ENCODE measurements at places on chromosomes 16 and 17. TPM values are rescaled to one million over a fixed set of nuclear protein-coding genes. Genes with fewer than 3 reads are reported as not detected.

DNA sequence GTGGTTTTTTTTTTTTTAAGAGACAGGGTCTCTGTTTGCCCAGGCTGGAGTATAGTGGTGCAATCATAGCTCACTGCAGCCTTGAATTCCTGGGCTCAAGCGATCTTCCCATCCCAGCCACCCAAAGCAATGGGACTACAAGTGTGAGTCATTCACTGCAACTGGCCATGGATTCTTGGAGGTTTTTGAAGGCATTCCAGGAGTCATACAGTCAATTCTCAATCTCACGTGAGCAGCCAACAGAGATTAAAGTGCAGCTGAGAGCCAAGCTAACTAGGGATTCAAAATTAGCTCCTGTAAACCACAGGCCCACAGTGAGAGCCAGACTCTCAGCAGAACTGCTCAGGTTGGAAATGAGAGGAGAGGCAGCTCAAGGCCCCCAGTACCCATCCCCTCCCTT lies 30.2 kb downstream of the XPO6 start:
- peaks cover 15% of the 10 kb centered on the region for H3K36me3 ChIP-seq
- DNase-seq, result no peak
- peaks cover 64% of the 10 kb centered on the region for H3K4me1 ChIP-seq
- H3K27me3 ChIP-seq, result peaks cover 2% of the 10 kb centered on the region
- peak overlapping the region; percentile 81 for H3K27ac ChIP-seq

DNA sequence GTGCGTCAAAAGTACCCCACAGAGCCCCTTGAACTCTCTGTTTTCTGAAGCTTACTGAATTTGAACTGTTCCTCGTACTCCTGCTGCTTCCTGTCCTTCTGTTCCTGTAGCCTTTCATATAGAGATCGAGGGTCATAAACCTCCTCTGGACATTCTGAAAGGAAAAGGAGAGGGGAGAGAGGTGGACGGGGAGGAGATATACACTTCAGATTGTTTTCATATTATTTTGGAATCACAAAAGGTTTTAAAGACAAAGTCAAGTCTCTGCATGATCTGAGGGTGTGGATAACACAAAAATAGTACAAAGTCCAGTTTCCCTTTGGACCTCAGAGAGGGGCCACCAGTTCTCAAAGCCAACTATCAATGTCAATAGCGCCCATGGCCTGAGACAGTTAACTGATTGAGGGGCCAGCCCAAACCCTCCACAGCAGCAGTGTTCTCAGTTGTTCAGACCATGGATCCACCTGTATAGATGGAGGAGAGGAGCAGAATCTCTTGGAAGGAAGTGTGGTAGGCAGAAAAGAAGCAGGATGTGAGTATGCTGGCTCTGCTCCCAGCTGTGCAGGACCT lies 13.0 kb downstream of the PSME3IP1 start:
- no peak overlapping the region for H3K27ac ChIP-seq
- peaks cover 4% of the 10 kb centered on the region for H3K4me1 ChIP-seq
- peaks cover 17% of the 10 kb centered on the region for H3K36me3 ChIP-seq
- no peaks in the 10 kb centered on the region for H3K27me3 ChIP-seq
- no peak for DNase-seq

- H3K27me3 ChIP-seq, result no peaks in the 10 kb centered on the region
- no peak for DNase-seq
- H3K27ac ChIP-seq, result no peak overlapping the region
- no peak overlapping the region for H3K4me3 ChIP-seq
- H3K4me1 ChIP-seq, result no peaks in the 10 kb centered on the region
These were observed 486.0 kb downstream of the KCNJ2 start for GRCh38 chr17:70655176-70655958.

- peak; percentile 41 for DNase-seq
- peaks cover 6% of the 10 kb centered on the region for H3K27me3 ChIP-seq
- H3K4me1 ChIP-seq, result peaks cover 13% of the 10 kb centered on the region
- peak overlapping the region; percentile 62 for H3K4me3 ChIP-seq
These were observed 46.7 kb downstream of the C17orf67 start for GRCh38 chr17:56786989-56787482.

- no peak for DNase-seq
- H3K4me3 ChIP-seq, result no peak overlapping the region
- H3K27ac ChIP-seq, result no peak overlapping the region
- H3K27me3 ChIP-seq, result no peaks in the 10 kb centered on the region
- no peaks in the 10 kb centered on the region for H3K4me1 ChIP-seq
- peaks cover 4% of the 10 kb centered on the region for H3K36me3 ChIP-seq
These were observed 912.6 kb upstream of the SOX9 start for GRCh38 chr17:71208111-71208704.

DNA sequence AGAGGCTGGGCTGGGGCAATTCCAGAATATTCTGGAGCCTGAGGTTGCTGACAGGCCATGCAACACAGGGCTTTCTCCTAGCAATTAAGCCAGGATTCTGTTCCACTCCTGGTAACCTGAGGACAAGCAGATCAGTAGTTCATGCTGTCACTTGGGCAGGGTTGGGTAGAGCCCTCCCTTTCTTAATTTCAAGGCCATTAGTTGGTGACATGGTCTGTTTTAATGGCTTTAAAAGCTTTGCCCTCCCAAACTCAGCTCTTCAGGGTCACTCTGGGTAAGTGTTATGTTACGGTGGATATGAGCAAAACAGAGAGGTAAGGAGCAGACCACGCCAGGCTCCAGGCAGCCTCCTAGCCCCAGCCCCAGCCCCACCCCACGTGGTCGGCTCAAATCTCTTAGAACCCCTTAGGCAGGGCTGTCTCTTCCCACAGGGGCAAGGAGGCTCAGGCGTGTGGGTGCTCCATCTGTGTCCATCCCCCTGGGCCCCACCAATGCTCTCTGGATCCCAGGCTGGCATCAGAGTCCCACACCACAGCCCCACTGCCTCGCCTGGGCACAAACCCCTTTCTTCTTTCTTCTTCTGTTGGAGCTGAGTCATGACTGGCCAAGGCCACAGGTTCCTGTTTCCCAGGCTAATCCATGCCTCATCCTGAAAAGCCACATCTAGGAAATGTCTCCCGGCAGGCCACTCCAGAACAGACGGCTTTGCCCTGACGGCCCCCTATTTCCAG lies 27.5 kb downstream of the CEP295NL start:
- no peak overlapping the region for H3K27ac ChIP-seq
- no peaks in the 10 kb centered on the region for H3K27me3 ChIP-seq
- no peak overlapping the region for H3K4me3 ChIP-seq
- no peak for DNase-seq

GRCh38 chr16:12059216-12059769 lies 82.8 kb downstream of the SNX29 start:
- no peak for DNase-seq
- peaks cover 2% of the 10 kb centered on the region for H3K27me3 ChIP-seq
- no peak overlapping the region for H3K4me3 ChIP-seq

- H3K4me3 ChIP-seq, result no peak overlapping the region
- no peak overlapping the region for H3K27ac ChIP-seq
- H3K36me3 ChIP-seq, result no peaks in the 10 kb centered on the region
- H3K27me3 ChIP-seq, result no peaks in the 10 kb centered on the region
These were observed 650.6 kb upstream of the SALL1 start for GRCh38 chr16:51801635-51802034.

DNA sequence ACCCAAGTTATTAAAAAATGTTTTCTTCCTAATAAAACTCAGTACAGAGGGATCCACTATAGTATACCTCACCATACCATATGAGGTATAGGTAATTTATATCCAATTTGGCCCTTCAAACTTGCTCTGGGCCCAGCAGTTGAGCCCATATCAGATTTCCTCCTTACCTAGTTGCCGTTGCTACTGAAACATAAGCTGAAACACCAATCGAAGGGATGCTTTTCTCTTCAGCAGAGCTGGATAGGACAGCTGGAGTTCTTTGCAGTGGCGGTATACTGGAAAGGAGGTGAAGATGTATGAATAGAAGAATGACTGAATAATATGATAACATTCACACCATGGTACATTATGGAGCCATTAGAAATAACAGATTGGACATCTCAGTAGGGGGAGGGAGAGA lies 42.7 kb downstream of the TNRC6C start:
- DNase-seq, result no peak
- no peaks in the 10 kb centered on the region for H3K36me3 ChIP-seq
- H3K4me3 ChIP-seq, result no peak overlapping the region
- no peak overlapping the region for H3K27ac ChIP-seq
- H3K27me3 ChIP-seq, result no peaks in the 10 kb centered on the region
- peaks cover 79% of the 10 kb centered on the region for H3K4me1 ChIP-seq

DNA sequence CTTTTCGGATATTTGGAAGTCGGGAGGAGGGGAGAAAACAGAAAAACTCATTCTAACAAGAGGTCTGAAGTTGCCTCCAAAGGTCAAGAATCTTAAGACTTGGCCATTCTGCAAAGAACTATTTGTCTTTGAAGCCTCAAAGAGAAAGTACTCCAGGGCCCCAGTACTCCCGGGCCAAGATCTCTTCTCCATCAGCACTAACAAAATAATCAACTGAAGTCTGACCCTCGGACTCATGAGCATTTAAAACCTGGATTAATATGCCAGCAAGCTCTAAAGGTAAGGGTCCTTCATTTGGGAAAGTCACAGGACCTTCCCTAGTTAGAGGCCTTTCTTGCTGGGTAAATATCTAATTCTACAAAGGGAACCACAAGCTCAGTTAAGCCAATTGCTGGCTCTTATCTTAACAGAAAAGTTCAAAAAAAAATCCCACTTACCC lies 4.5 kb downstream of the AXIN2 start:
- H3K36me3 ChIP-seq, result no peaks in the 10 kb centered on the region
- no peak overlapping the region for H3K4me3 ChIP-seq
- no peak for DNase-seq
- H3K4me1 ChIP-seq, result peaks cover 3% of the 10 kb centered on the region
- H3K27ac ChIP-seq, result no peak overlapping the region

GRCh38 chr16:84139628-84140258 lies 5.2 kb downstream of the HSDL1 start:
- no peak overlapping the region for H3K27ac ChIP-seq
- DNase-seq, result no peak

- DNase-seq, result no peak
- no peaks in the 10 kb centered on the region for H3K36me3 ChIP-seq
- H3K27ac ChIP-seq, result no peak overlapping the region
- H3K27me3 ChIP-seq, result no peaks in the 10 kb centered on the region
These were observed 12.0 kb downstream of the TAX1BP3 start for GRCh38 chr17:3656353-3656752.

GRCh38 chr16:30562021-30562420 lies 3.8 kb upstream of the ZNF764 start:
- H3K4me1 ChIP-seq, result peaks cover 27% of the 10 kb centered on the region
- H3K36me3 ChIP-seq, result no peaks in the 10 kb centered on the region
- DNase-seq, result no peak
- peaks cover 15% of the 10 kb centered on the region for H3K27me3 ChIP-seq
- H3K27ac ChIP-seq, result peak overlapping the region; percentile 96

GRCh38 chr16:63806794-63807506 lies 1314.9 kb downstream of the CDH11 start:
- DNase-seq, result no peak
- H3K36me3 ChIP-seq, result no peaks in the 10 kb centered on the region
- H3K4me1 ChIP-seq, result no peaks in the 10 kb centered on the region
- H3K27me3 ChIP-seq, result no peaks in the 10 kb centered on the region
- H3K27ac ChIP-seq, result no peak overlapping the region
- H3K4me3 ChIP-seq, result no peak overlapping the region

DNA sequence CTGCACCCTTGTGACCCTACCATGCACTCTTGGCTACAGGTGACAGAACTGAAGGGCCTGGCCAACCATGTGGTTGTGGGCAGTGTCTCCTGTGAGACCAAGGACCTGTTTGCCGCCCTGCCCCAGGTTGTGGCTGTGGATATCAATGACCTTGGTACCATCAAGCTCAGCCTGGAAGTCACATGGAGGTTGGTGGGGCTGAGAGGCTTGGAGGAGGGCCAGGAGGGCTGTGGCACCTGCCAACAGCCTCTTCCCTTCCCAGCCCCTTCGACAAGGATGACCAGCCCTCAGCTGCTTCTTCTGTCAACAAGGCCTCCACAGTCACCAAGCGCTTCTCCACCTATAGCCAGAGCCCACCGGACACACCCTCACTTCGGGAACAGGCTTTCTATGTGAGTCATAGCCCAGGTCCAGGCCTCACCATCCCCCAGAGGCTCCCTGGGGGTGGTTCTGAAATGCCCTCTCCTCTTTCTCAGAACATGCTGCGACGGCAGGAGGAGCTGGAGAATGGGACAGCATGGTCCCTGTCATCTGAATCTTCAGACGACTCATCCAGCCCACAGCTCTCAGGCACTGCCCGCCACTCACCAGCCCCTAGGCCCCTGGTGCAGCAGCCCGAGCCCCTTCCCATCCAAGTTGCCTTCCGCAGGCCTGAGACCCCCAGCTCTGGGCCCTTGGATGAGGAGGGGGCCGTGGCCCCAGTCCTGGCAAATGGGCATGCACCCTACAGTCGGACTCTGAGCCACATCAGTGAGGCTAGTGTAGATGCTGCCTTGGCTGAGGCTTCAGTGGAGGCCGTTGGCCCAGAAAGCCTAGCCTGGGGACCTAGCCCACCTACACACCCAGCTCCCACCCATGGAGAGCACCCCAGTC lies 13.0 kb downstream of the RIPOR1 start:
- H3K4me1 ChIP-seq, result peaks cover 33% of the 10 kb centered on the region
- peak overlapping the region; percentile 53 for H3K27ac ChIP-seq
- DNase-seq, result no peak
- peaks cover 3% of the 10 kb centered on the region for H3K27me3 ChIP-seq
- H3K36me3 ChIP-seq, result no peaks in the 10 kb centered on the region

GRCh38 chr16:12067714-12068401 lies 91.3 kb downstream of the SNX29 start:
- no peaks in the 10 kb centered on the region for H3K36me3 ChIP-seq
- no peak overlapping the region for H3K27ac ChIP-seq
- no peaks in the 10 kb centered on the region for H3K27me3 ChIP-seq
- peak; percentile 62 for DNase-seq
- peaks cover 5% of the 10 kb centered on the region for H3K4me1 ChIP-seq
- no peak overlapping the region for H3K4me3 ChIP-seq

- H3K27me3 ChIP-seq, result no peaks in the 10 kb centered on the region
- H3K36me3 ChIP-seq, result no peaks in the 10 kb centered on the region
- no peak overlapping the region for H3K4me3 ChIP-seq
- DNase-seq, result no peak
- H3K4me1 ChIP-seq, result peaks cover 7% of the 10 kb centered on the region
These were observed 33.3 kb downstream of the RANBP10 start for GRCh38 chr16:67773099-67773498.

GRCh38 chr16:79653373-79653891 lies 52.9 kb upstream of the MAF start:
- H3K27ac ChIP-seq, result no peak overlapping the region
- no peaks in the 10 kb centered on the region for H3K36me3 ChIP-seq
- no peak for DNase-seq
- H3K27me3 ChIP-seq, result no peaks in the 10 kb centered on the region
- H3K4me3 ChIP-seq, result no peak overlapping the region

Gene IGF2BP1
- not detected for polyA plus RNA-seq

Gene KRT222
- polyA plus RNA-seq, result not detected

Gene PROCA1
- polyA plus RNA-seq, result 1.8 TPM

Gene TMEM107
- 69.3 TPM for polyA plus RNA-seq

Gene ASB16
- polyA plus RNA-seq, result not detected

Gene HOXB6
- polyA plus RNA-seq, result not detected

Gene FTO
- polyA plus RNA-seq, result 61.3 TPM

All from immature natural killer cell (primary cell).